Mammary microvascular endothelial cell (primary cell): ENCODE measurements at places on chromosomes 1 and 21. TPM values are rescaled to one million over a fixed set of nuclear protein-coding genes. Genes with fewer than 3 reads are reported as not detected.

The SYCP1 gene
- not detected in 2 replicates for total RNA-seq

The KCNJ15 gene
- 0.47 and 2.3 TPM in 2 replicates for total RNA-seq

The AK5 gene
- 9.5 and 11.5 TPM in 2 replicates for total RNA-seq

The TTLL7 gene
- total RNA-seq: 1.5 and 3.9 TPM in 2 replicates

The INSRR gene
- total RNA-seq: not detected in 2 replicates

The SLC37A1 gene
- total RNA-seq: 8.8 and 11.8 TPM in 2 replicates

The TEX38 gene
- total RNA-seq: not detected in 2 replicates

The LTN1 gene
- total RNA-seq: 14.4 and 14.9 TPM in 2 replicates
